ENCODE measurements at places on chromosomes 4 and X. TPM values are rescaled to one million over a fixed set of nuclear protein-coding genes. Genes with fewer than 3 reads are reported as not detected.

GRCh38 chrX:42096265-42096920 is 173.0 kb upstream of the CASK start:
- no peak overlapping the region for H3K4me3 ChIP-seq
- peak; percentile 58 for DNase-seq
- no peaks in the 10 kb centered on the region for H3K4me1 ChIP-seq
- H3K36me3 ChIP-seq: no peaks in the 10 kb centered on the region

- H3K27ac ChIP-seq: no peak overlapping the region
- H3K4me1 ChIP-seq: no peaks in the 10 kb centered on the region
- DNase-seq: no peak
- no peak overlapping the region for H3K4me3 ChIP-seq
- no peaks in the 10 kb centered on the region for H3K36me3 ChIP-seq
- H3K27me3 ChIP-seq: no peaks in the 10 kb centered on the region
These were observed 443.2 kb upstream of the FGF16 start for GRCh38 chrX:77003956-77004355.

DNA sequence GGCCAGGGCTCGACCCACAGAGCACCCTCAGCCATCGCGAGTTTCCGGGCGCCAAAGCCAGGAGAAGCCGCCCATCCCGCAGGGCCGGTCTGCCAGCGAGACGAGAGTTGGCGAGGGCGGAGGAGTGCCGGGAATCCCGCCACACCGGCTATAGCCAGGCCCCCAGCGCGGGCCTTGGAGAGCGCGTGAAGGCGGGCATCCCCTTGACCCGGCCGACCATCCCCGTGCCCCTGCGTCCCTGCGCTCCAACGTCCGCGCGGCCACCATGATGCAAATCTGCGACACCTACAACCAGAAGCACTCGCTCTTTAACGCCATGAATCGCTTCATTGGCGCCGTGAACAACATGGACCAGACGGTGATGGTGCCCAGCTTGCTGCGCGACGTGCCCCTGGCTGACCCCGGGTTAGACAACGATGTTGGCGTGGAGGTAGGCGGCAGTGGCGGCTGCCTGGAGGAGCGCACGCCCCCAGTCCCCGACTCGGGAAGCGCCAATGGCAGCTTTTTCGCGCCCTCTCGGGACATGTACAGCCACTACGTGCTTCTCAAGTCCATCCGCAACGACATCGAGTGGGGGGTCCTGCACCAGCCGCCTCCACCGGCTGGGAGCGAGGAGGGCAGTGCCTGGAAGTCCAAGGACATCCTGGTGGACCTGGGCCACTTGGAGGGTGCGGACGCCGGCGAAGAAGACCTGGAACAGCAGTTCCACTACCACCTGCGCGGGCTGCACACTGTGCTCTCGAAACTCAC is 3.6 kb downstream of the MID1IP1 start:
- no peaks in the 10 kb centered on the region for H3K27me3 ChIP-seq
- peaks cover 3% of the 10 kb centered on the region for H3K4me1 ChIP-seq
- no peaks in the 10 kb centered on the region for H3K36me3 ChIP-seq
- H3K27ac ChIP-seq: peak overlapping the region; percentile 88
- peak overlapping the region; percentile 67 for H3K4me3 ChIP-seq

DNA sequence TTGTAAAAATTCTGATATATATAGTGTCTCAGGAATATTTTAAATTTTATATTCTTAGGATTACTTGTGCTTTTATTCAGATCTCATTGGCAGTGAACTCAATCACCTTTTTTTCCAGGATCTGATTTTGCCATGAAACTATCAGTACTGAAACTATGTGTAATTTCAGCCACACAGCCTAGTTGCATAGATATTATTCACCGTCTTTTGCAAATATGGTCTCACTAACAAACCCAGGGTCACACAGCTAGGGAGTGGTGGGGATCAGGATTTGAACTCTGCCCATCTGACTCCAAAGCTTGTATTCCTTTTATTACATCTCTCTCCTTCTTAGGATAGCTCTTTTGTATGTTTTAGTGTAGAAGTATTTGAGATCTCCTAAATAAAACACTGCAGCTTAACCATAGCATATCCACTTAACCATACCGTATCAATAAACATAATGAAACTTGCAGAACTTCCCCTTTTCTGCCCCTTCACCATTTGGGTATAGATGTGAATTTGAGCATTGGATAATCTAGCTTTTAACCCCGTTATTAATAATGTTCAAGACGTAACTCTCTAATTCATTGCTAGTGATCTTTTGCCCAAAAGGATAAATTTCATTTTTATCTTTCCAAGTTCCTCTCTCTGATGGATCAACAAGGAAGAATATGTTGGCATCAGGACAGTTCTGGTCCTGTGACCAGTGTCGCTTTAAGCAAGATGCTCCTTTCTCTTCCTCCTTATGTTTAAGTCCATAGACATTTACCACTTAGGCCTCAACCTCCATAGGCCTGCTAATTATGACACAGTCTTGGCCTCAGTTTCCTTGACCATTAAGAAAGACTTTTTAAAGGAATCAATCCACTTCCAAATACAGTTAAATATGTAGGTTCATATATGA is 74.6 kb downstream of the RAPGEF2 start:
- DNase-seq: no peak
- no peak overlapping the region for H3K4me3 ChIP-seq
- H3K27ac ChIP-seq: peak overlapping the region; percentile 21
- H3K36me3 ChIP-seq: no peaks in the 10 kb centered on the region
- H3K4me1 ChIP-seq: peaks cover 57% of the 10 kb centered on the region

DNA sequence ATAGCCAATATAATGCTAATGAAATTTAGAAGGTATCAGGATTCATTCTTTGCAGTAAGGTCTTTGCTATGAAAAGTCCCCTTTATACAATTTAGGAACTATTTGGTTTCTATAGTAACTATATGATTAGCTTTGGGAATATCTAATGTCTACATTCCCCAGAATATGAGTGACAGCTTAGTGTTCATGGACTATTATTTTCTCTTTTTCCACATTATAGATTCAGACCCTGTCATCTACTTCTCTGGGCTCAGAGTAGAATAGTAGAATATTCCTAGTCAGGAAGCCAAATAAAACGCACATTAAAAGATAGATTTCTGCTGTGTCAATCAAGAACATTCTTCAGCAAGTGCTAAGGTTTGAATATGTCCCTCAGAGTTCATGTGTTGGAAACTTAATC is 26.1 kb upstream of the SULT1B1 start:
- no peak overlapping the region for H3K4me3 ChIP-seq
- no peaks in the 10 kb centered on the region for H3K36me3 ChIP-seq
- no peaks in the 10 kb centered on the region for H3K4me1 ChIP-seq

DNA sequence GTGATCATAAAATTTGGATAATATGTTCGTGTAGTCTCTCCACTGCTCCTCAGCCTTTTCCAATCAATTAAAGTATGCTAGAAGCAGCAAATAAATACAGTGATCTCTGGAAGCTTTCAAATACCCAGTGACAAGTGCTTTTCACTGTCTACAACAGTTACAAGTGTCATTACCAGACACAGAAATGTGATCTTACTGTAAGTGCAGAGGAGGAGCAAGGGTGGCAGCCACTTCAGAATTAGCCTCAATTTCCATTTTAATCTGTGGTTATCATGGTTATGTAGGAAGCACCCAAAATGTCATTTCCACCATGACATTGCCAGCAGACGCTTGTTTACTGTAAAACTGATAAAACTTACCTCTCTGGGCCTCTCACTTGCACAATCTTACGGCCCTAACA is 133.9 kb upstream of the ADAMTS3 start:
- H3K4me3 ChIP-seq: no peak overlapping the region
- H3K27ac ChIP-seq: no peak overlapping the region
- H3K4me1 ChIP-seq: no peaks in the 10 kb centered on the region
- no peaks in the 10 kb centered on the region for H3K27me3 ChIP-seq
- no peak for DNase-seq

GRCh38 chr4:109251396-109251795 is 51.1 kb downstream of the COL25A1 start:
- H3K4me1 ChIP-seq: no peaks in the 10 kb centered on the region
- H3K27ac ChIP-seq: no peak overlapping the region
- no peak for DNase-seq
- no peaks in the 10 kb centered on the region for H3K36me3 ChIP-seq

DNA sequence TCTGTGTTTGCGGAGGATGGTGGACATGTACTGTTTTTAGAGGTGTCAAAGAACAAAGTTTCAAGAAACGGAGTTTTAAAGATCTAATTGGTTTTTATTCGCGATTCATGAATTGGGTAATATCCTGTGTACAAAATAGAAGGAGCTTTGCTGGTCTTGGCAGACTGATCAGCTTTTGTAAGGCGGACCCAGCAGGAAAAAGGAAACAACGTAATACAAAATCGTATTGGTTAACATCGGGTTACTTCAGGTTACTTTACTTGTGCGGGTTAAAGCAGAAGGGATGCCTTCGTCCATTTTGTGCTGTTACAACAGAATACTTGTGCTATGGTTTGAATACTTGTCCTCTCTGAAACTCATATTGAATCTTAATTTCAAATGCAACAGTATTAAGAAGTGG is 11.4 kb upstream of the NYX start:
- no peak for DNase-seq
- H3K27ac ChIP-seq: no peak overlapping the region
- H3K27me3 ChIP-seq: no peaks in the 10 kb centered on the region
- H3K4me3 ChIP-seq: no peak overlapping the region
- no peaks in the 10 kb centered on the region for H3K36me3 ChIP-seq

- DNase-seq: no peak
- H3K4me1 ChIP-seq: no peaks in the 10 kb centered on the region
- H3K27me3 ChIP-seq: no peaks in the 10 kb centered on the region
- H3K27ac ChIP-seq: no peak within 1 kb of the TSS
- H3K36me3 ChIP-seq: no peaks in the 10 kb centered on the region
These were observed at the start of gene KLHL4 for GRCh38 chrX:87517571-87518141. Gene KLHL4 (plus strand): TSS chrX:87517802. CDS start chrX:87517894, 92 bp downstream.

DNA sequence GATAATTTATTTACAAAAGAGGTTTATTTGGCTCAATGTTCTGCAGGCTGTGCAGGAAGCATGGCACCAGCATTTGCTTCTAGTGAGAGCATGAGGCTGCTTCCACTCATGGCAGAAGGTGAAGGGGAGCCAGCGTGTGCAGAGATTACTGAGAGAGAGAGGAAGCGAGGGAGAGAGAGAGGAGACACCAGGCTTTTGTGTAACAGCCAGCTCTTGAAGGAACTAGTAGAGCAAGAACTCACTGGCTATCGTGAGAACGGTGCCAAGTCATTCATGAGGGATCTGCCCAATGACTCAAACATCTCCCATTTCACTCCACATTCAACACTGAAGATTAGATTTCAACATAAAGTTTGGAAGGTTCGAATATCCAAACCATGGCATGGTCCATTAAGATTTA is 12.7 kb downstream of the GUCY1A1 start:
- H3K4me3 ChIP-seq: no peak overlapping the region
- no peaks in the 10 kb centered on the region for H3K27me3 ChIP-seq
- peak overlapping the region; percentile 8 for H3K27ac ChIP-seq
- DNase-seq: no peak
- peaks cover 36% of the 10 kb centered on the region for H3K4me1 ChIP-seq

- no peak overlapping the region for H3K27ac ChIP-seq
- no peaks in the 10 kb centered on the region for H3K36me3 ChIP-seq
- no peak overlapping the region for H3K4me3 ChIP-seq
These were observed 172.0 kb downstream of the CFAP299 start for GRCh38 chr4:80507507-80507906.

DNA sequence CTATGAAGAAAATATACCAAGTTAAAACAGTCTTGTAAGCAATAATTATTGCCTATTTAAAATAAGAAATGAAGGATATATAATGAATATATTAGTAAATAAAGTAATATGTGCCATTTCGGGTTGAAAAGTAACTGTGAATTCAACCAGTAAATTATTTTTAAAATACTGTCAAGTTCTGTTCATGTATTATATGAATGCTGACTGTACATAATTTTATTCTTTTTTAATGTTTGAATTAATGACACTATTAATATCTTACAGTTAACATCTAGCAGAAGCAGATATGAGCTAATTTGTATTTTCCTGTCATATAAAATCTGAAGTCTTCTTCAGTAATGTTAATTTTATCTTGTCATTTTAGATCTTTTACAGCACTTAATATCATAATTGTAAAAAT is 632.9 kb downstream of the CCSER1 start:
- no peak overlapping the region for H3K4me3 ChIP-seq
- H3K4me1 ChIP-seq: no peaks in the 10 kb centered on the region
- H3K27me3 ChIP-seq: no peaks in the 10 kb centered on the region
- DNase-seq: no peak

GRCh38 chrX:27968352-27968751 is 12.9 kb downstream of the DCAF8L1 start:
- no peak overlapping the region for H3K4me3 ChIP-seq
- no peak for DNase-seq
- H3K4me1 ChIP-seq: no peaks in the 10 kb centered on the region

DNA sequence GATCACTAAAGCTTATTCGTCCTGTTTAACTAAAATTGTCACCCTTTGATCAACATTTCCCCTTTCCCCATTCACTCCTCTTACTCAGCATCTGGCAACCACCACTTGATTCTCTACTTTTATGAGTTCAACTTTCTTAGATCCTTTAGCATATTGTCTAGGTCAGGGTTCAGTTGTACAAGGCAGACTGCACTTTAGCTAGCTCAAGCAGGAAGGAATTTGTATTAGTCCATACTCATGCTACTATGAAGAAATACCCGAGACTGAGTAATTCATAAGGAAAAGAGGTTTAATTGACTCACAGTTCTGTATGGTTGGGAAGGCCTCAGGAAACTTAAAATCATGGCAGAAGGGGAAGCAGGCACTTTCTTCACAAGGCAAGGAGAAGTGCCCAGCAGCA is 44.3 kb downstream of the TASL start:
- DNase-seq: no peak
- no peaks in the 10 kb centered on the region for H3K36me3 ChIP-seq
- no peaks in the 10 kb centered on the region for H3K4me1 ChIP-seq

GRCh38 chr4:182642831-182643230 is 274.4 kb downstream of the DCTD start:
- no peak for DNase-seq
- H3K36me3 ChIP-seq: no peaks in the 10 kb centered on the region
- H3K27ac ChIP-seq: no peak overlapping the region
- H3K4me1 ChIP-seq: no peaks in the 10 kb centered on the region
- no peaks in the 10 kb centered on the region for H3K27me3 ChIP-seq

DNA sequence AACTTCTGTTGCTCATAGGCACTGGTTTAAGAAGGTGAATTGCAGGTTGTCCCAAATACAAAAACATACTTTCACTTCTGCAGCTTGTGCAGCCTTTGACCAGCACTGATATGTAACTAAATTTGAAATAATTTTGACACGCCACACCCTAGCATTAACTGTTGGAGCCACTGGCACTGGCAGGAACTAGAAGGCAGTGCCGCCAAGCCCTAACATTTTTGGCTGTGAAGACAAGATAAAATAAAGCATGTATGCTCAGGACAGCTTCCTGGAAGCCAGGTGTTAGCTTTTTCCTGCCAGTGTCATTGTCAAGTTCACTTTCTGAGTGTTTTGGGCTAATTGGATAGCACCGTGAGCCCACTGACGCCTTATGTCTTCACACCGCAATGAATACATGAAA is 65.3 kb upstream of the FBXW7 start:
- no peak for DNase-seq
- no peak overlapping the region for H3K27ac ChIP-seq
- H3K36me3 ChIP-seq: no peaks in the 10 kb centered on the region
- no peaks in the 10 kb centered on the region for H3K4me1 ChIP-seq
- H3K4me3 ChIP-seq: no peak overlapping the region

Gene GABRG1
- not detected for total RNA-seq

Gene UGT8
- 2.8 TPM for total RNA-seq

Gene FAAH2
- 6.0 TPM for total RNA-seq

Gene PNCK
- 0.72 TPM for total RNA-seq

Gene XK
- 1.6 TPM for total RNA-seq

Gene MEPE
- total RNA-seq: not detected

Data from upper lobe of right lung (tissue), 1 donor.